ENCODE measurements at places on chromosomes 2 and 18.

GRCh38 chr2:37718515-37719161 is 47.2 kb upstream of the CDC42EP3 start:
- DNase-seq = no peak

- no peak for DNase-seq
These were observed 50.5 kb downstream of the MAP4K4 start for GRCh38 chr2:101748000-101748399.

GRCh38 chr18:56248610-56249235 is 389.7 kb downstream of the TXNL1 start:
- no peak for DNase-seq

DNA sequence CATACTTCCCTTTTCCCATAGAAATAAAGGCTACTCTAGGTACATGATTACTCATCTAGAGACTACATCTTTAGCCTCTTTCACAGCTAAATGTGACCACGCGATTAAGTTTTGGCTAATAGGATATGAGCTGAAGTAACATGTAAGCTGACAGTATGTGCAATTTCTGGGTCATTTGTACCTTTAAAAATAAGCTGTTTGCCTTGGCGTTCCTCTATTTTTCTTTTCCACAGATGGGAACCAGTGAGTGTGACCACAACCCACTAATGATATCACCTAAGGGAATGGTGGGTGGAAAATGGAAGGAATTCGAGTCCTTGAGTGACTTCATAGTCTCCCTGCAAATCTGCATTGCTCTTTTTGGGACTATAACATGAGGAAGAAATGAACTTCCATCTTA is 11.7 kb upstream of the NABP1 start:
- DNase-seq = no peak

DNA sequence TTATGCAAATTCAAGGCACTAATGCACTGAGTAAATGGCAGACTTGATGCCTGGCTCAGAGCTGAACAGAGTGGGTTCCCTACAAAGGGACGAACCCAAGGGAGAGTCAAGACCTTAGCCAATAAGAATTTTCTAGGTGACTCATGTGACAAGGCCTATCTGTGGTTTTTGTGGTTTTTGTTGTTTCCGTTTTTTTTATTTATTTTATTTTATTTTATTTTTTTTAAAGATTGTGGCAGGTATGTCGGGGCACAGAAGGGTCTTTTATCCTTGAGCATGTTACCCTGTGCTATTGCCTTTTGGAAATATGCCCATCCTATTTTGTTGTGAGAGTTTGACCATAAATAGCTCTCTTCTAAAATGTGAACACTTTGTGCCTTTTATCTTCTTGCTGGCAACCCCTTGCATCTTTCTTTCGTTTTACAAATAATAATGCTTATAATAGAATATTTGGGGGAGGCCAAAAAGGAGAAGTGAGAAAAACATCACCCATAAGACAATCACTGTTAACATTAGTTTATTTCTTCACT is 113.4 kb upstream of the AQP4 start:
- no peak for DNase-seq

GRCh38 chr2:239311132-239312040 is 89.4 kb downstream of the HDAC4 start:
- no peak for DNase-seq

GRCh38 chr2:239666855-239667376 is 266.1 kb upstream of the HDAC4 start:
- DNase-seq = no peak

DNA sequence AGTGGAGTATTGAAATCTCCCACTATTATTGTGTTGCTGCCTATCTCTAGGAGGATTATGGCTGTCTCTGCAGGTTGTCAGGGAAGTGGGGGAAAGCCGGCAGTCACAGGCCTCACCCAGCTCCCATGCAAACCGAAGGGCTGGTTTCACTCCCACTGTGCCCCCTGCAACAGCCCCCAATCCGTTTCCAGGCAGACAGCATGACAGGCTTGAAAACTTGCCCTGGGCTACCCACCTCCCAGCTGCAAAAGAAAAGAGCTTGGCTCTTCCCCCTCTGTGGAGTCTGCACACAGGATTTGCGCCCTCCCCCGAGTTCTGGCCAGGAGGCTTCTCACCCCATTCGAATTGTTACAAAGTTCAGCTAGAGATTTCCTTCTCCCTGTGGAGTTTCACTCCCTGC is 87.4 kb upstream of the MSTN start:
- no peak for DNase-seq

DNA sequence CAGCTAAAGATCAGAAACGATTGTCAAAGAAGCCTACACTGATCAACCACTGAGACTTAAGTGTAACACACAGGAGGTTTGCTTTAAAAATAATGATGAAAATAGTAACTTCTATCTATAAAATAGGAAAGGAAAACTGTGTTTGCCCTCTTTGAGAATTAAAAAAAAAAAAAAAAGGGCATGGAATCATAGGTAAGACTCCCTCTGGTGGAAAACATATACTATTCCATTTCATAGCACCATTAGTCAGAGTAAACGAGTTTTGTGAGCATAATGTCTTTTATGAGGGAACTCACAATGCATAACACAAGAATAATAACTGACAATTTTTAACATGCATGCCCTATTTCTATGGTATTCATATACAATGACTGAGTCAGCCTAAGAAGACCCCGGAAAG is 36.3 kb downstream of the SLC35F5 start:
- DNase-seq = no peak
